ENCODE measurements at places on chromosomes 7 and 10.

- no peak for DNase-seq
These were observed 17.2 kb downstream of the VSTM2A start for GRCh38 chr7:54559401-54559800.

DNA sequence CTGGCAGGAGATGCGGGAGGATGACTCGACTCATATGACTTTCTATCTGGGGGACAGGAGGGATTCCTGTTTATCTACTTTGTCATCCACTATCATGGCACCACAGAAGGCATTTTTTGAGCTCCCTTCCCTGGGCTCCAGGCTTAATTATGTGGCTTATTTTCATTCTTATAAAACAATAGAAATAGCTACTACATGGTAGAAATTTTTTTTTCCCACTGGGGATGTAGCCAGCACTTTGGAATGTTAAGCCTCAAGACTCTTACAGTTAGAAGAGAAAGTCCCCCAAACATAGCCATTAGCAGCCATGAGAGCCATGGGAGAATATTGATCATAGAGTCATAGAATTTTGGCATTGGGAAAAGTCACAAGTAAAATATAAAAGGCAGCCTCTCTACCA is 14.6 kb upstream of the FAM180A start:
- DNase-seq, result no peak

DNA sequence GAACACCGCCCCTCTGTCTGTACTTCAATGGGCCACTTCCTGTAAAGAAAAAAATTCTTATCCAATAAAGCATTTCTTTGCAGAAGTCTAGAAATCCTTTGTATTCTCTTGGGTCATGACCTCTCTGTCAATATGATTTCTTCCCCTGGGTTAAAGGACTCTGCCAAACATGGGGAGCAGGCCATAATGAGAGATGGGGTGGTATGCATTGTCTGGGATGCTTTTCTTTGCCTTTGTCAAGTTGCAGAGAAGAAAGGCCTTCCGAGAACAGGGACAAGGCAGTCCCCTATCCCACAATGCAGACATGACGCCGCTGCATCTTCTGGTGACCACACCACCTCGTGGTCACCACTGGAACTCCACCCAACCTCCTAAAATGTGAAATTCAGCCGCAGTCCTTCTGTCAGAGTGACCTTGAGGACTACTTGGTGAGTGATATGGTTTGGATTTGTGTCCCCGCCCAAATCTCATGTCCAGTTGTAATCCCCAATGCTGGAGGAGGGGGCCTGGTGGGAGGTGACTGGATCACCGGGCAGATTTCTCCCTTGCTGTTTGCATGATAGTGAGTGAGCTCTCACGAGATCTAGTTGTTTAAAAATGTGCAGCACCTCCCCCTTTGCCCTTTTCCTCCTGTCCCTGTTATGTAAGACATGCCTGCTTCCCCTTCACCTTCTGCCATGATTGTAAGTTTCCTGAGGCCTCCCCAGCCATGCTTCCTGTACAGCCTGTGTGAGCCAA is 15.2 kb upstream of the FRMPD2 start:
- peak; percentile 9 for DNase-seq

DNA sequence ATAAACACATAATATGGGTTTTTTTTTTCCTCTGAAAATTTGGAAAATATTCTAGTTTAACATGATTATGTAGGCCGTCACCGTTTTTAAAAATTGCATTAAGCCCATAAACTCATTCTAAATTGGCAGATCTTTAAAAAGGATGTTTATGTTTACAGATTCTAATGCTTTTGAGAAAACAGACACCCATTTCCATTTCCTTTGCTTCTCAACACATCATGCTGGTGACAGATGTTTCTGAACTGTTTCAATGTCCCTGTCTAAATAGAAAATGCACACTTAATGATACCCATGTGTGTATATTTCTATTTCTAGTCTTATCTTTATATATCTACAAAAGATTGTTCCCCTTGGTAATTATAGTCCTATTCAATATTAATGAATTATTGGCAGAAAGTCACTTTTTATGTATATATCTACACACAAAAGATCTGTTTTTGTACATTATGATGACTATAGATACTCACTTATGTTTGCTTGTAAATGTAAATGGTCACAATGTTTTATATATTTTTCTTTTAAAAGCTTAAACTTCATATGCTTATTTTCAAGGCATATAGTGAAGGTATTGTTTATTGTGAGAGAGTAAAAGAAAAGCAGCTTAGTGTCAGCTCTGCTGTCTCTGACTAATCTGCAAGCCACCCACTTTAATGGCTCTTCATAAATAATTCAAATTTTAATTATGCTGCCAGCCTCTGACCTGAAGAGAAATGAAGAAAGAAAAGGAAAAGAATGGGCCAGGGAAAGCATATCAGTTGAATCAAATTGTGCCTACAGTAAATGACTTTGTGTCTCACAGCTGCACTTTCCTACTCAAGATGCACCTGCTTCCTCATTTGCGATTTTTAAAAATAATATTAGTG is 179.4 kb downstream of the CACNA2D1 start:
- no peak for DNase-seq

GRCh38 chr7:43431020-43431595 is 151.8 kb upstream of the STK17A start:
- no peak for DNase-seq

GRCh38 chr7:90886416-90886815 is 290.3 kb downstream of the CDK14 start:
- DNase-seq, result no peak

GRCh38 chr10:57983281-57983791 is 284.4 kb downstream of the IPMK start:
- no peak for DNase-seq

- DNase-seq, result no peak
These were observed 22.9 kb downstream of the H2AZ2 start for GRCh38 chr7:44824894-44825526.

DNA sequence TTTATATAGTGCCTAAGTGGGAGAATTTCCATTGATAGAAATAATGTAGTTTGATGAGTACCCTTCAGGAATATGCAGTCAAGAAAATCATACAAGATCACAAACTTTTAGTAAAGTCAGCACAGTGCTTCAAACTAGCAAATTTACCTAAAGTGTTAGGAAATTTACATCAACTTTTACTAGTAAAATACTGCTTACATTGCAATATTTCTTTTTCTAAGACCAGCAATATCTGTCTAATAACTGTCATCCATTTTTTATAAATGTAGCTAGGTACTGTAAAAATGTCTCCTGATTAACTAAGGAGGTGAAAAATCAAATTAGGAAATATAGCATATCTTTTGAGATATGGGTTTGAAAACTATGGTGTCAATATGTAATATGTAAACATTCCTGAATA is 405.4 kb downstream of the MDFIC start:
- no peak for DNase-seq

- no peak for DNase-seq
These were observed 1.3 kb downstream of the CYTH3 start for GRCh38 chr7:6271060-6271658.
